ENCODE measurements at places on chromosomes 7 and 10. TPM values are rescaled to one million over a fixed set of nuclear protein-coding genes. Genes with fewer than 3 reads are reported as not detected.

DNA sequence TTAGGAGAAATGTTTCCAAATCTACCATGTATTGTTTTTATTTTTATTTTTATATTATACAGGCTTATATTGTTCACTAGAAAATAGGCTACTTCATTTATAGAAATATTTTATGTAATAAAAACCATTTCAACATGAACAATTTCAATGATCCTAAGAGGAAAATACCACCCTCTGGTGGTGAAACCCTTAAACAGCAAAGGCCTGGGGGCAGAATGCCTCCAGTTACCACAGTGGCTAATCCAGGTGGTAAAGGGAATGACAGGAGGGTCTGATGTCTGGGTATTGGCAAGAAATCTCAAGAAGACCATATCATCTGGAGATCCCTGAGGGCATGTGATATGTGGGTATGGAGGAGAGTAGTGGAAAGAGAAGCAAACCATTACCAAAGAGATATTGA, 19.3 kb downstream of the MACC1 start:
- no peak for DNase-seq

The VAX1 gene
- not detected for total RNA-seq

GRCh38 chr10:86446987-86447386, 74.6 kb downstream of the WAPL start:
- no peak for DNase-seq

GRCh38 chr7:24545215-24545614, 28.0 kb upstream of the PALS2 start:
- no peak for DNase-seq

The IL15RA gene
- total RNA-seq: 16.9 TPM

The LIPJ gene
- total RNA-seq: 0.14 TPM

GRCh38 chr7:2032030-2032875, 200.5 kb downstream of the MAD1L1 start:
- peak; percentile 62 for DNase-seq

All from posterior vena cava (tissue), 2 donors.